ENCODE measurements at places on chromosomes 1 and 21. TPM values are rescaled to one million over a fixed set of nuclear protein-coding genes. Genes with fewer than 3 reads are reported as not detected.

The PTPN7 gene
- total RNA-seq: 3.0 TPM

GRCh38 chr1:236808564-236809130 is 13.6 kb downstream of the MTR start:
- DNase-seq: no peak

DNA sequence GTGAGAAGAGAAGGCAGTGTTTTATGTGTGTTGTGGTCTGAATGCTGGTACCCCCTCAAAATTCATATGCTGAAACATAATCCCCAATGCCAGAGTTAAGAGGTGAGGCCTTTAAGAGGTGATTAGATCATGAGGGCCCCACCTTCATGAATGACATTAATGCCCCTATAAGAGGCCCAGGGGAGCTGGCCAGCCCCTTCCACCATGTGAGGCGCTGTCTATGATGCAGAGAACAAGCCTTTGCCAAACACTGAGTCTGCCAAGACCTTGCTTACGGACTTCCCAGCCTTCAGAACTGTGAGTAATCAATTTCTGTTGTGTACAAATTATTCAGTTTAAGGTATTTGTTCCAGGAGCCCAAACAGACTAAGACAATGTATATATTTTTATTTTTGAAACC is 20.2 kb downstream of the CAPZB start:
- DNase-seq: no peak

The KPNA6 gene
- total RNA-seq: 73.7 TPM

DNA sequence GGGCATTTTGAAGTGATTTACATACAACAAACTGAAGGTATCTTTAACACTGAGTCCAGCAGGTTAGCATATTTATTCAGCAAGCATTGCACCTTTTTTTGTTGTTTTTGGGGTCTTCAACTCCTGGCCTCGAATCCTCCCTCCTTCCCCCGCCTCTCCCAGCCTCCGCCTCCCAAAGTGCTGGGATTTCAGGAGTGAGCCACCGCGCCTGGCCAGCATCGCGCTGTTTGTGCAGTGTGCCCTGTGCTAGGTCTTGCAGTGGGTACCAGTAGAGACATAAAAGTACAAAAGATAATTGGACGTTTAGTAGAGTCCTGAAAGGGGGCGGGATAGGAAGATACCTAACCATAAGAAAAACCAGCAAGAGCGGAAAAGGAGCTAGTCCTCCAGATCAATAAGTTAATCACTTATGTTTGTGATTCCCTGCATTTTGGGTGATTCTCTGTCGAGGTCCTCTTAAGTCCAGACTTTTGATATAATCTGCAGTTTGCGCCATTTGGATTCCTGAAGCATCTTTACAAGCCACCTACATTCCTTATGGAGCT is 111.8 kb downstream of the OSBPL9 start:
- DNase-seq: no peak

GRCh38 chr1:148264374-148265276 is 112.5 kb upstream of the NBPF11 start:
- no peak for DNase-seq

The PRR9 gene
- not detected for total RNA-seq

DNA sequence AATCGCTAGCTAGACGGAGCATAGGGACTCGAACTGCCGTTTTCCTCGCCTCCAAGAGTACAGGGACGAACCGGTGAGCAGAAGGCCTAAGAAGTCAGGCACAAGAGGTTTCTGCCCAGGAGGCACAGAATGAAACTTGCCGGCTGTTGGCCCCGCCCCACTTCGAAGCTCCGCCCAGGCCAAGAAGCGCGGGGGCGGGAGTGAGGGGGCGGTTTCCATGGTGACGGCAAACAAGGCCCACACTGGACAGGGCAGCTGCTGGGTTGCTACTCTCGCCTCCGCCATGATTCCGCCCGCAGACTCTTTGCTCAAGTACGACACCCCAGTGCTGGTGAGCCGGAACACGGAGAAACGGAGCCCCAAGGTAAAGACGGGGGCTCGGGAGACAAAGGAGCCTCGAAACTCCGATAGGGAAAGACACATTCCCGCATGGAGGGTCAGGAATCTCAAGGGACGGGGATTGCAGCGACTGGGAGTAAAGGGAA is at the start of gene DNALI1:
Gene DNALI1 (plus strand): TSS at position 229 of the 485 bp plus-strand sequence. CDS start 55 bp downstream, at position 284.
- peak; percentile 93 for DNase-seq

GRCh38 chr1:107138166-107138565 is 2.7 kb upstream of the NTNG1 start:
- DNase-seq: no peak

- DNase-seq: no peak
Measured at GRCh38 chr1:19113697-19114092, 96.4 kb downstream of the UBR4 start.

GRCh38 chr1:24984800-24985522 is 54.9 kb upstream of the RUNX3 start:
- no peak for DNase-seq

The BRWD1 gene
- 37.4 TPM for total RNA-seq

GRCh38 chr1:209612646-209613399 is 29.3 kb downstream of the CAMK1G start:
- no peak for DNase-seq

The SYF2 gene
- total RNA-seq: 31.9 TPM

DNA sequence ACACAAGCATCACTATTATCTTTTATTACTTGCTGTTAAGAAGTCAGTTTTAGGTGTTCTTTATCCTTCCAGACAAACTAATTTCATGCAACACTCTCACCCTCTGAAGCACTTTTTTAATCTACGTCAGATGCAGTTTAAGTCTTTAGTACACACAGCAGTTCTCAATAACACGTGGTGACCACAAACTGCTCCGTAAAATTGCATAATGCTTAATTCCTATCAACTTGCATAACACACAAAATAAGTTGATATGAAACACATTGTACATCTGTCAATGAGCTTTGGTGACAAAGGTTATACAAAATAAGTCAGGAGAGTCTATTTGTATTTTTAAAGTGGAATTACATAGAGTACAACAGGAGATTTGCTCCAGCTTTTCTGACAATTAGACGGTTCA is 140.9 kb upstream of the ETS2 start:
- DNase-seq: no peak

The KRTAP6-1 gene
- not detected for total RNA-seq

GRCh38 chr1:26357121-26357602 is 3.2 kb upstream of the CRYBG2 start:
- no peak for DNase-seq

The ZSWIM5 gene
- 0.42 TPM for total RNA-seq

DNA sequence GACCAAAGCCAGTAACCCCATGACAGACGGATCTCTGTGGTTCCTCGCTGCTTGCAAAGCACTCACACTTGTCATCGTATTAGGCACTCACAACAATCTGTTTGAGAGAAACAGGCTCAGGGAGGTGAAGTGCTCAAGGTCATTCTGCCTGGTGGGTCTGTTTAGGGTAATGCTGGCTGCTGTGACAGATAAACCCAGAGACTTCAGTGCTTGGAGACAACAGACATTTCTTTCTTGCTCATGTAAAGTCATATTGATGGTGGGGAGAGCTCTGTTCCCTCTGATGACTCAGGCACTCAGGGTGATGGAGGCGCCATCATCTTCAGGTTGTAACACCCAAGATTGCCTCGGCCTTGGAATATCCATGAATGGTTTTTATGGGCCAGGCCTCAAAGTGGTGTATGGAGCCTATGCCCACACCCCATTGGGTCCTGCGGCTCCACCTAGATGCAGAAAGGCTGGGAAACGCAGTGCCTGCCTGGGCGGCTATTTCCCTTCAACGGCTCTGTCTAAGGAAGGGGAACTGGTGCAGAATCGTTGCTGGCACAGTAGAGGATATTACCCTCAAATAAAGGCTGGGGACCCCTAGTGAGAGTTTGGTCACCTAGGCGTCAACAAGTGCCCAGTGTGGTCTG is 71.6 kb upstream of the SELENON start:
- no peak for DNase-seq

All from mesenteric fat pad (tissue), 1 donor.